SHP77 (cell line): ENCODE measurements at places on chromosomes 7 and 10.

- no peak for DNase-seq
Measured at GRCh38 chr10:124736491-124737136, 7.6 kb downstream of the FAM53B start.

DNA sequence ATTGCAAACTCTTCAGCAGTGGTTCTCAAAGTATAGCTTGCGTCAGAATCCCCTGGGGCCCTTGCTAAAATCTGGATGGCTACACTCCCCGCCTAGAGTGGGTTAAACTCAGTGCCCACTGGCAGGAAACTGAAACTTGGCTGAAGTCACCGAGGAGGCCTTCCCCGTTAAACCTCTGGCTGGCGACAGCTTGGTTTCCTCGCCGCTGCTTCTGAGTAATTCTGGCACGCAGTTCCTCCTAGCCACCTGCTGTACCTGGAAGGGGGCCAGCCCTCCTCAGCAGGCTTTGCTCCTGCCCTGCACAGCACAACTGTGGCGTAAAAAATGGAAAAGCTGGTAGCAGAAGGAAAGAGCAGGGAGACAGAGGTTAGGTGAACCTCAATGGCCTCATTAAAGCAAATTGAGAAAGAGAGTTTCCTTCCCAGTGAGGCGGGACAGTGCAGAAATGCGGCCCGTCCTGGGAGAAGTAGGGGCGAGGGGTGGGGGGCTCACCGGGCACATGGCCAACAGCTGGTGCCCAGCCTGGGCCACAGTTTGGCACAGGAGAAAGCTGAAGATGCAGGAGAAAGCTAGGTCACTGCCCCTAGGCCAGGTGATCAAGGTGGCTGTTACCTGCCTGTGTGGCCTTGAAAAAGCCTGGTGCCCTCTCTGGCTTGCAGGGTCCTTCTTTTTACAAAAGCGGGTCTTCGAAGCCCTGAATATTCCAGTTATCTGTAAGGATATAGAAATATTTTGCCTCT, 46.6 kb downstream of the ALOX5 start:
- DNase-seq: peak; percentile 58

- no peak for DNase-seq
Measured at GRCh38 chr7:36092221-36092771, 60.8 kb upstream of the EEPD1 start.

- DNase-seq: no peak
Measured at GRCh38 chr7:152014722-152015121, 10.8 kb upstream of the GALNT11 start.

DNA sequence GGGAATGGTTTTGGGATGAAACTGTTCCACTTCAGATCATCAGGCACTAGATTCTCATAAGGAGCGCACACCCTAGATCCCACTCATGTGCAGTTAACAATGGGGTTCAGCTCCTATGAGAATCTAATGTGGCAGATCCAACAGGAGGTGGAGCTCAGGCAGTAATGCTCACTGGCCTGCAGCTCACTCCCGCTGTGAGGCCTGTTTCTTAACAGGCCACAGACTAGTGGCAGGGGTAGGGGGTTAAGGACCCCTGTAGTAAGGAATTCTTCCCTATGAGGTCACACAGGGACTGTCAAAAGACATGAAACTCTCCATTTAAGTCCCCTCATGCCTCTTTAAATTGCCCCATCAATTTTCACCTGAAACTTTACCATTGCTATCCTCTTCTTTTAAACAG, 8.0 kb downstream of the HGF start:
- no peak for DNase-seq

DNA sequence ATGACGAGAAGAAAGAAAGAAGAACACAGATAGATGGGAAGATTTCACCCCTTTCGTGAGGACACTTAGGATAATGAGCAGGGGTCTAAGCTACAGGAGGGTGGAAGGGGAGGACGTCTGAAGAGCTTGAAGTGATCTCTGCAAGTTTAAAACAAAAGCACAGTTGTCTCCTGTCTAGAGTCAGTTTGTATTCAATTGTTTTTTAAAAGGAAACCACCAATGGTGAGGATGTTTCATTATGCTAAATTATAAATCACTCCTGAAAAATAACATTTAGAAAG, 85.9 kb downstream of the ADAM12 start:
- no peak for DNase-seq

GRCh38 chr7:1463676-1464223, 4.5 kb upstream of the MICALL2 start:
- DNase-seq: no peak
